Activated CD8-positive, alpha-beta T cell treated with anti-CD3 and anti-CD28 coated beads for 36 hours (primary cell): ENCODE measurements at places on chromosomes 7 and 10.
A peak's percentile ranks its signal among the peaks of the same experiment; 100 is the strongest.

- H3K36me3 ChIP-seq: no peaks in the 10 kb centered on the region
- no peak overlapping the region for H3K27ac ChIP-seq
- H3K27me3 ChIP-seq: peaks cover 26% of the 10 kb centered on the region
- no peak for DNase-seq
- no peaks in the 10 kb centered on the region for H3K4me1 ChIP-seq
Measured at GRCh38 chr10:99484626-99485581, 47.8 kb upstream of the NKX2-3 start.

DNA sequence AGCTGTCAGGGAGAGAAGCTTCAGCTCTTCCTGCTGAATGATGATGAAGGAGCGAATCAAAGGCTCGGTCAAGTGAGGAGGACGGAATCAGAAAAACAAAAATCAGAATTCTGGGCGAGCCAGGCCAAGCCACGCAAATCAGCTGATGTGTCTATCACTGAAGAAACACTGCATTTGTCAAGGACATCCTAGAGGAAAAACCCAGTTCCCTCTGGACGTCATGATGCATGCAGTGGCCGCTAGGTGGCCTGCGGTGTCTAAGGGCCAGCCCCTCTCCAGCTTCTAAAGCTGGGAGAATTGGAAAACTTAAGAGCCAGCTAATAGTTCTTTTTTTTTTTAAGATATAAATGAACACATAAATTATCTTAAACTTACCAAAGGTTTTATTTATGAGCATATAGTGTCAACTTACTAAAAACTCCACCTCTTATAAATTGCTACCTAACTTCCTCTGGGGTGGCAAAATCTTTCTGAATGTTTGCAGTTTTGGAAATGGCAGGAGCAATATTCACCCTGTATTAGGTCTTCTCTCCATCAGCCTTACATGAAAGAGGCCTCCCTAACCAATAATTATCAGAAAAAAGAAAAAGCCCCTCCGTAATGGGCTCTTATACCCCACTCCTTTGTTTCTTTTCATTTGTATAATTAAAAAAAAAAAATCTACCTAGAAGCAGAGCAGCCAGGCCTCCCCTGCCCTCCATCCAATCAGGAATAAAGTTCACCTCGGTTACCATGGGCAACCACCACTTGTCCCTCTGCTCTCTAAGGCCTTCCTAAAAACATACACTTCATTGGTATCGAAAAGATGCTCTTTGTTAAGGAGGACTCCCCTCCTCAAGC, 186.8 kb downstream of the USP6NL start:
- no peak overlapping the region for H3K4me3 ChIP-seq
- DNase-seq: no peak
- H3K27ac ChIP-seq: no peak overlapping the region
- H3K27me3 ChIP-seq: no peaks in the 10 kb centered on the region

GRCh38 chr7:115447495-115447894, 525.6 kb downstream of the MDFIC start:
- H3K36me3 ChIP-seq: no peaks in the 10 kb centered on the region
- peaks cover 2% of the 10 kb centered on the region for H3K27me3 ChIP-seq
- no peaks in the 10 kb centered on the region for H3K4me1 ChIP-seq
- no peak overlapping the region for H3K27ac ChIP-seq

- no peak overlapping the region for H3K4me3 ChIP-seq
- no peaks in the 10 kb centered on the region for H3K36me3 ChIP-seq
- H3K27ac ChIP-seq: no peak overlapping the region
- DNase-seq: no peak
Measured at GRCh38 chr10:71473671-71474599, 77.2 kb downstream of the CDH23 start.

- peaks cover 18% of the 10 kb centered on the region for H3K36me3 ChIP-seq
- no peak for DNase-seq
- H3K4me3 ChIP-seq: no peak overlapping the region
Measured at GRCh38 chr7:37218956-37219355, 229.7 kb downstream of the ELMO1 start.

DNA sequence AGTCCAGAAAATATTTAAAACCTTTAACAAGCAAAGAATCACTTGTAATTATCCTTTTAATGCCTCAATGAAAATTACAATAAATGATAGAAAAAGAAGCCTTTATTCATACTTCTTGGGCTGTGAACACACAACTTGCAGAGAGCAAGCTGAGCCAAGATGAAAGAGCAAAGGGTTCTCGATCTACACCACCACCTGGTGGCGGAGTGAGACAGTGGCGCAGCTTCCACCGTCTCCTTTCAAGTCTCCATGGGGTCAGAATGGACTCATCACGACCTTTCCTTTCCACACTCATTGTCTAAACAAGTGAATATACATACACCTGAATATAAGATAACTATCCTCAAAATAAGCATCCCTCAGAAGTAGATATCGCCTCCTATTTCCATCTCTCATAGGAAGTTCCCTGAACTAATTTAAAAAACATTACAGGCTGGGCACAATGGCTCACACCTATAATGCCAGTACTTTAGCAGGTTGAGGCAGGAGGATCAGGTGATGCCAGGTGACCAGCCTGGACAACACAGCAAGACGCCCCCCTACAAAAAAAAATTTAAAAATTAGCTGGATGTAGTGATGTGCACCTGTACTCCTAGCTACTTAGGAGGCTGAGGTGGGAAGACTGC, 40.7 kb downstream of the ATE1 start:
- no peaks in the 10 kb centered on the region for H3K27me3 ChIP-seq
- H3K27ac ChIP-seq: no peak overlapping the region
- no peaks in the 10 kb centered on the region for H3K4me1 ChIP-seq
- H3K36me3 ChIP-seq: peaks cover 5% of the 10 kb centered on the region

- DNase-seq: no peak
- H3K27ac ChIP-seq: no peak overlapping the region
- H3K4me1 ChIP-seq: no peaks in the 10 kb centered on the region
Measured at GRCh38 chr7:17392846-17393245, 94.4 kb downstream of the AHR start.

DNA sequence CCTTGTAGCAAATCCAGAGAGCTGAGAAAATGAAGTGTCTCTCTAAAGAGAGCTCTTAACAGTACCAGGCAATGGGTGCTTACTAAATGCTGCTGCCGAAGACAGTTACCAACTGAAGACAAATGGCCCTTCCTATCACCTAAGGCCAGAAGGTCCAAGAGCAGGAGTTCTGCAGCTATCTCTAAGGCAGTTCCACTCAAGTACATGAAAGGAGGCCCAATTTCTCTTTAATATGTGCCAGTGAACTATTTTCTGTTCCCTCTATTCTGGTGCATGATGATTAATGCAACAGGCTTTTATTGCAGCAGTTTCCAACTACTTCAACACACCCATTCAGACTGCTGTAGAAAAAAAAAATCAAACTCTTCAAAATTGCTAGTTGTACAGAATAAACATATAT, 122.5 kb downstream of the SLC25A13 start:
- H3K27ac ChIP-seq: no peak overlapping the region
- no peaks in the 10 kb centered on the region for H3K36me3 ChIP-seq
- H3K4me1 ChIP-seq: peaks cover 2% of the 10 kb centered on the region
- no peak for DNase-seq

DNA sequence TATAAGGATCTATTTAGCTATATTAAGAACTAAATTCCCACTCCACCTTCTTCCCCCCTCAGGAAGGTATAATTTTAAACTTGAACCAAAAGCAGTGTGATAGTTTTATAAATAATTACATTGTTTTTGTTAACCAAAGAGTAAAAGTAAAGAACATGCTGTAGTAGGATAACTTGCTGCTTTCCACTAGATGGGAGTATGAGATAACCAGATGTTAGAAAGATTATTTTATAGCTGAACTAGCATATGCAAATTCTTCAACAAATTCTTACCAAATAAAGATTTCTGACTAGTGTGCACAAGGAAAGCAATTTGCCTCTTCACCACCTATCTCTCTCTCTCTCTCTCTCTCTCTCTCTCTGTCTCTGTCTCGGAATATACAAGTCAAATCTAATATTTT, 31.8 kb downstream of the TES start:
- no peaks in the 10 kb centered on the region for H3K27me3 ChIP-seq
- H3K4me1 ChIP-seq: peaks cover 34% of the 10 kb centered on the region
- H3K36me3 ChIP-seq: peaks cover 52% of the 10 kb centered on the region
- no peak for DNase-seq
- H3K4me3 ChIP-seq: no peak overlapping the region

DNA sequence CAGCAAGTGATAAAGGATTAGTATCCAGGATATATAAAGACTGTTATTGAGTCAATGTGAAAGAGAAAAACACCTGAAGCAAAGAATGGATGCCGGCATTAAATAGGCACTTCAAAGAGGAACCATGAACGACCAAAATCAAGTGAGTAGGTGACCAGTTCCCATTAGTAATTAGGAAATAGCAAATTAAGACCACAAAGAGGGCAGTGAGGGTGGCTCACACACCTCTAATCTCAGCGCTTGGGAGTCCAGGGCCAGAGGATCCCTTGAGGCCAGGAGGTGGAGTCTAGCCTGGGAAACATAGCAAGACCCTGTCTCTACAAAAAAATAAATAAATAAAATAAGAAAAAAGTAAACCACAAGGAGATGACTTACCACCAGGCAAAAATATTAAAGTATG, 1.5 kb upstream of the ANTXRL start:
- no peak for DNase-seq
- H3K27me3 ChIP-seq: peaks cover 12% of the 10 kb centered on the region
- H3K4me1 ChIP-seq: peaks cover 21% of the 10 kb centered on the region
- H3K4me3 ChIP-seq: peak overlapping the region; percentile 87

DNA sequence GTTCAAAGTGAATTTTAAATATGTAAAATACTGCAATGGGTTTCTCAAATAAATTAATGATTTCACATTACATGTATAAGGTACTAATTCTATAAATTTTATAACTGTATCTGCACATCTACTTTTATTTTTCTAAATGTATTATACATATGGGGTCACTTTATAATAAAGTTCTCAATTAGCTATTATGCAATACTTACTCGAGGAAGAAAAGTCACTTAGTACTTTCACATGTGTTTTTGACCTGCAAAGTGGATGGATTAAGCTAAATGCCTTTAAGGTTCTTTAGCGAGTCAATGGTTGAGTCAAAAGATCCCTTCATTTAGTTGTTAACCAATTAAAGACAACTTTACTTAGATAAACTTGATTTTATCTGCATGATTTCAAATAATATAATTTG, 437.8 kb downstream of the ANKRD7 start:
- H3K36me3 ChIP-seq: no peaks in the 10 kb centered on the region
- no peaks in the 10 kb centered on the region for H3K27me3 ChIP-seq
- no peaks in the 10 kb centered on the region for H3K4me1 ChIP-seq
- no peak for DNase-seq
- H3K4me3 ChIP-seq: no peak overlapping the region

DNA sequence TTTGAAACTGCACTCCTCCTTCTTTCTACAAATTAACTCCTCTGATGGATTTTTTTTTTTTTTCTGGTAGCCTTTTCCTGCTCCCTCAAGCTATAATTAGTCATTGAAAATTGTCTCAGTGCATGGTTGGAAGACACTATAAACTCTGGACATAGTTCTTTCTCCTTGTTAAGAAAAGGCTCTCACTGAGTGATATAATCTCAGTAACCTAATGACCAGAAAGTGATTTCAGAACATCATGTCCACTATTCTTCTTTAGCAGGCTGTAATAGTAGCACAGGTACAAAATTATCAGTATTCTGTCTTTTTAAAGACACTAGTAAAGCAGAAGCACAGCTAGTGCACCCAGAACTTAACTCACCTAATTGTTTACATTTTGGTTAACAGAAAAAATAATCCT, 752.6 kb upstream of the PHF14 start:
- no peak overlapping the region for H3K4me3 ChIP-seq
- DNase-seq: no peak
- H3K36me3 ChIP-seq: no peaks in the 10 kb centered on the region
- H3K27ac ChIP-seq: no peak overlapping the region
- no peaks in the 10 kb centered on the region for H3K4me1 ChIP-seq
- no peaks in the 10 kb centered on the region for H3K27me3 ChIP-seq

DNA sequence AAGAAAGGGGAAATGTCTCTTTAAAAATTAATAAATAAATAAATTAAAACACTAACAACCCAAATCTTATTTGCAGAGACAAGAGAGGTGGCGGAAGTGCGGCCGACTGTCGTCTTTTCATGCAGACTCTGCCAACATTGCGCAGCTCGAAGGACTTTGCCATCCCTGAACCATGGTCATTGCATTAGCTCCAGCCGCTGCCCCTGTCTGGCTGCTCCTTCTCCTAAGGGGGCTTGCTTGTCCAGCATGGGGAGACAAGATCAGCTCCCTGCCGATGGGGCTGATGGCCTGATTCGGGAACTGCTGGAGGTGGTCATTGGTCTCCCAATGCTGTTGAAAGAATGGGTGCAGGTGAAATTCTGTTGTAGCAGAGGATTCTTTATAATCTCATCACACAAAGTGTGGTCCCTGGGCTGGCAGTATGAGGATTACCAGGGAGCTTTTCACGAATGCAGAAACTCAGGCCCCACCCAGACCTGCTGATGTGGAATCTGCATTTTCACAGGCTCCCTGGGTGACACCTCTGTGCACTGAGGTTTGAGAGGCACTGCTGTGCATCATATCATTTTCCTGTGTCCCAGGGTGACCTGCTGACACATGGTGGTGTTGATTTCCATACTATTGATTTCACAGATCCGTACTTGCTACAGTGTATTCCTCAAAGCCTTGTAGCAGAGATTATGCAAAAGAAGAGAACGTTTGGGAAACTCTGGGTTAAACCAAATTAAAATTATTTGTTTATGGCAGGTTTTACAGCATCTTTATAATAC, 172.4 kb upstream of the ZMIZ1 start:
- H3K4me1 ChIP-seq: no peaks in the 10 kb centered on the region
- H3K27ac ChIP-seq: no peak overlapping the region
- H3K4me3 ChIP-seq: no peak overlapping the region
- DNase-seq: no peak
- no peaks in the 10 kb centered on the region for H3K36me3 ChIP-seq
